Osteocyte (in vitro differentiated cells): ENCODE measurements at places on chromosomes 4 and X. TPM values are rescaled to one million over a fixed set of nuclear protein-coding genes. Genes with fewer than 3 reads are reported as not detected.

MAGEB1 gene
- not detected in 2 replicates for total RNA-seq

QRFPR gene
- not detected in 2 replicates for total RNA-seq

DNA sequence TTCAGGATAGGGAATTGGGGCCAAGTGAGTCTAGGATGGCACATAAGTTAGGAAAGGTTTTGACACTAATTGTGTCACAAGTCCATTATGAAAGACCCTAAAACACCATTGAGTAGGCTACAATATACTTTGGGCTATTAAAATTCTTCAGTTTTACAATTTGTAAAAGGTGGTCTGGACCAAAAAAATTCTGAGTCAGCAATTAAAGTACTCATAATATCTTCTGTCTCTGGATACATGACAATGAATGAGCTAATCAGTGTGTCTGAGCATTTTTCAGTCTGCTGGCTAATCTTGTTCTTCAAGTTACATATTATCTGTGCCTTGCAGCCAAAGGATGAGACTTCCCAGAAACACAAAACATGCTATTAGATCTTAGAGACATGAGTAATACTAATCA lies 14.3 kb downstream of the ARMCX1 start:
- DNase-seq = no peak

DNA sequence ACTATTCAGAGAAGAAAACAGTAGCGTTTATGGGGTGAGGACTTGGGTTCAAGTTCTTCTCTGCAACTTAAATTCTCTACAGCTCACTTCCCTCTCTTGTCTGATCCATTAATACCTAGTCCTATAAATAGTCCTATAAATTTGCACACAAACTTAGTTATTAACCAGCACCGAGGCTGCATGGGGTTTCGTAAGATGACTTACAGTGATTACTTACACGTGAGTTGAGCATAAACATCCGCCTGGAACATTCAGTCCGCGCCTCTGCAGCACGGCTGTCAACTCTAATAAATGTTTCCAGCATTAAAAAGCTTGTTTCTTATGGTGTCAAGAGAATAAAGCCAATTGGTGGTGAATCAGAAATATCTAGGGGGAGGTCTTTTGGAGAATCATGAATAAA lies 103.0 kb upstream of the ENPP6 start:
- no peak for DNase-seq

SULT1B1 gene
- 0.50 and 1.2 TPM in 2 replicates for total RNA-seq

GPR50 gene
- total RNA-seq = not detected in 2 replicates

GRCh38 chrX:64894454-64895038 lies 81.7 kb downstream of the ZC4H2 start:
- DNase-seq = no peak

- no peak for DNase-seq
Measured at GRCh38 chr4:88819818-88820697, 122.4 kb upstream of the NAP1L5 start.

S100P gene
- not detected in 2 replicates for total RNA-seq

GRCh38 chrX:7019555-7019954 lies 128.0 kb upstream of the STS start:
- DNase-seq = no peak

GABRQ gene
- total RNA-seq = not detected in 2 replicates

DNA sequence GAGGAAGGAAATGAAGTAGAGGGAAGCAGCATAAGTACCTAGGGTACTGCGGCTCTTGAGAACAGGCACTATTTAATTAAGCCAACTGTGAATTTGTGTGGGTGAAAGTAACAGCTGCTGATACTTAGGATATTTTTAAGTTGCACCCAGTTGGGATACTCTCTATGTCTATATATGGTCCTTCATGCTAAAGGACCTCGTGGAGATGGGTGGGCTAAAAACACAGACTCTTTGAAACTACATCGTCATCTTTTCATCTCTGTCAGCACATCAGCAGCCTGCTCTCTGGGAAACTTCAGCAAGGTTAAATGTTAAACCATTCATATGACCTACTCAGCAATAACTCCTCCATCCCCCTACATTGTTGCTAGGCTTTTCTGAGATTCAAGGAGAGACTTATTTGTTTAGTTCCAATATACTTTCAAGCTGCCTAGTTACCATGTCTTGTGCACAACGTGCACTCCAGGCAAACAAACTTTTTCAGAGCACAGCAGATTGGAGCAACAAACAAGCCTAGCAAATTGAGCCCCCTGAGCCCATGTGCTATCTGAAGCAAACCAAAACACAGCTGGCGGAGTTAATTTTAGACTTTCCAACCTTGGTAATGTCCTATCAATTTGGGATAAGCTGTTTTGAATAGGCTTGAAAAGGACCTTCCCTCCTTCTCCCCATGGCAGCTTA lies 6.2 kb upstream of the MOB1B start:
- no peak for DNase-seq

- no peak for DNase-seq
Measured at GRCh38 chr4:73944061-73944875, 37.6 kb downstream of the PF4 start.
